GM23248 (cell line): ENCODE measurements at places on chromosomes 2 and 18.
A peak's percentile ranks its signal among the peaks of the same experiment; 100 is the strongest.

DNA sequence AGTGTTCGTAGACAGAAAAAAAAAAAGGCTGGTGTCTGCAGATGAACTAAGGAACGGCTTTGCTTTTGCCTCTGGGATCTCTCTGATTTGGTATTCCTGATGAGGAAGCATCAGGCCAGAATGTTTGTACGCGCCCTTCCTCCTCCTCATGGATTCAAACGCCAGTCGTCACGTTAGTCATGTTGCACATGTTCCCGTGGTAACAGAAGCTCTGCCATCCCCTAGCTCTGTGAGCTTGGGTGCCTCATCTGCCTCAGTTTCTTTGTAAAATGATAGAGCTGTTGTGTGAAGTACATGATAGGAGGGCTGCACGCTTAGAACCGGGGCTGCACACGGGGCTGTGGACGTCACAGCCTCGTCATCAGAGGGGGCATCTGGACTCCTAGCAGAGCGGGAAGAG lies 47.0 kb downstream of the TSHZ1 start:
- peak; percentile 27 for DNase-seq

DNA sequence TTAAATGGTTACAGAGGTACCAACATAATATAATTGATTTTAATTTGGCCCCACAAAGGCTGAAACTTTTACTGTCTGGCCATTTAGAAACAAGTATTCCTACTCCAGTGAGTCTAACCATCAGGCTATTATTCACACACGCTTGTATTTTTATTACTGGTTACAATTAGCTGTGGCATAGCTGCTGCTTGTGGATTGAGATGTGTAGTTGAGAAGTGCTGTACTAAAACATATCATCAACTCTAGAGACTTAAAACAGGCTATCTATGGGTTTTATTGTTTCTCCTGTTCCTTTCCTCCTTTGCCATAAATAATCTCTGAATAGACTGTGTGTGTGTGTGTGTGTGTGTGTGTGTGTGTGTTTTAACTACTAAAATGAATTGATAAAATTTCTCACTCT lies 530.2 kb downstream of the CCDC85A start:
- peak; percentile 22 for DNase-seq

DNA sequence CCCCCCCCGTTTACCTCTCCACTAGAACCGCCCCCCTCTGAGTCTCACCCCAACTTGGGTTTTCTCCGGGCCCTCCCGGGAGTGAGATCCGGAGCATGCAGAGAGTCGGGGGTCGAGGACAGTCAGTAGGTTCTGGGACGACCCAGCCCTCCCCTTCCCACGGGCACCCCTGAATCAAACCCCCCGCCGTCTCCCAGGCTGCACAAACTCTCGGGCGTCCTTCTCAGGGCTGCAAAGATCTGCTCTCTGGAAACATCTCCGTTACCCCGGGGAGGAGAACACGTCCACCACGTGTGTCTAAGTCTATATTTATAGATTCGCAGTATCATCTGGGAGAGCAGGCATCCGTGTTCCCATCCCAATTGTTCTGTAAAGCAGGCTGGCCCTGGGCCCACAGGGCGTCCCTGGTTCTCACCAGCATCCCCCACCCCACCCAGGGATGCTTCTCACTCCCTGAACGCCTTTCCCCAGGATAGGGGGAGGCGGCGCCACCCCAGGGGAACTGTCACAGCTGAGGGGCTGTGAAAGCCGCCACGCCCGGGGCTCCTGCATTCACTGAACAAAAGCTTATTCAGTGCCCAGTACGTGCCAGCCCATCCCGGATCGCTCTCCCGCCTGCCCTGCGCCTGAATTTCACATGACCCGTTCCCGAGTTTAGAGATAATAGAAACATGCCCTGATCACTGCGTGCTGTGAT lies 765 bp upstream of the DIPK1C start:
- no peak for DNase-seq

DNA sequence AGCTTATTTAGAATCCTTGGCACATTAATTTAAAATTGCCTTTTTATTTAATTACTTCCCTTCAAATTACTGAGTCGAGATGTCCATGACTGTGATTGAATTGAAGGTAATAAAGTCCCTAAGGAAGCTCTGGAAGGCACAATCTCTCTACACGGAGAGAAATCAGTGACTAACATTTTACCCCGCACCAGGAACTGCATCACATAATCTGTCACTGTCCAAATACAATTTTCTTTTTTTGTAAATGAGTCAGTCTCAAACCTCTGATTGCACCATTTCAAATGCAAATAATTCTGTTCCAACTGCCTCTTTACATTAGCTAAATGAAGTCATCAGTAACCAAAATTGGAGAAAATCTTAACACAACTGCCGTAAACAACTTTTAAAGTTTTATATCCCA lies 311.9 kb downstream of the CCDC178 start:
- DNase-seq, result no peak
